ENCODE measurements at places on chromosomes 6 and 20. TPM values are rescaled to one million over a fixed set of nuclear protein-coding genes. Genes with fewer than 3 reads are reported as not detected.
A peak's percentile ranks its signal among the peaks of the same experiment; 100 is the strongest.

DNA sequence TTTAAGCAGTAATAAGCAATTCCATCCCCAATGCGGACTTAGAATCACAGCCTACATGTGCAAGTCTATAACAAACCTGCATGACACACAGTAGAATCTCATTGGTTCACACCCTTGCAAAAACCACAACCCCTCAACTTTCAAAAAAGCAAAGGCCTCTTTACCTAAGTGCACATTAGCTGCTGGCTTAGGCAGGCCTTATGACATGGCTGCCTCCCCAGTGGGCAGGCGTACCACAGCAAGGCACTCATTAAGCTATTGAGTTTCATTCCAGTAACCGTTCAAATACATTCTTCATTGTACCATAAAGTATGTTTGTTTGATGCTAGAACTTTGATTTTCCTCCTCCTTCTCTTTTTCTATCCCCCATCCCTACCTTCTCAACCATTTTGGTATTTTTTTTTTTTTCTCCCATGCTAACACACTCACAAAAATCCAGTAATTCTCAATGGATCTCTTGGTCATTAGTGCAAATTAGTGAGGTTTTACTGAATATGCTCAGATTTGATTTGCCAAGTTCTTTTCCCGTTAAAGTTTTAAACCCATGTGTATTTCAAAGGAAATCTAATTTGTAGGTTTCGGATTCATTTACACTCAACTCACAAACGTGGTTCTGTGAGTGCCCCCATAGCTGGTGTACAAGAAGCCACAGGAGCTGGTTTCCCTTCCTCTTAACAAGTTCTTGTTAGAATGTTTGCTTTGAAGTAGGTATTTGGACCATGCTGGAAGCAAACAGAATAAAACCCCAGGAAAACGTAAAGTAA lies 460.4 kb upstream of the RUNX2 start:
- H3K27ac ChIP-seq, result no peak overlapping the region
- H3K27me3 ChIP-seq, result no peaks in the 10 kb centered on the region
- H3K36me3 ChIP-seq, result no peaks in the 10 kb centered on the region
- no peaks in the 10 kb centered on the region for H3K4me1 ChIP-seq
- H3K4me3 ChIP-seq, result no peak overlapping the region
- DNase-seq, result no peak

Gene LRFN2
- 1.7 TPM for total RNA-seq

DNA sequence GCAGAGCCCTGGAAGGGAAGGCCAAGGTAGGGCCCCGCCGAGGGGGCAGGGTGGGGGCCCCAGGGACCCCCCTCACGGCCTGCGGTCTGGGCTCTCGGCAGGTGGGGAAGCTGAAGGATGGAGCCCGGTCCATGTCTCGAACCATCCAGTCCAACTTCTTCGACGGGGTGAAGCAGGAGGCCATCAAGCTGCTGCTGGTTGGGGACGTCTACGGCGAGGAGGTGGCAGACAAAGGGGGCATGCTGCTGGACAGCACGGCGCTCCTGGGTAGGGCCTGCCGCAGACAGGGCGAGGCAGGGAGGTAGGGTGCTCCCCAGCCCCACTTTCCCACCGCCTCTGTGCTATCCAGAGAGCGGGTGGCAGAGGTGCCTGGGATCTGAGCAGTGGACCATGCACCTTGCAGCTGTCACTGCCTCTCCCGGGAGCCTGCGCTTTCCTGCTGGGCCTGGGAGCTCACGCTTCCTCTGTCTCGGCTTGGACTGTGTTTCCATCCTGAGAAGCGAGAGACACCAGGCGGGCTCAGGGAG lies 83.1 kb downstream of the SYNJ2 start:
- peaks cover 30% of the 10 kb centered on the region for H3K36me3 ChIP-seq
- H3K4me3 ChIP-seq, result no peak overlapping the region
- H3K27ac ChIP-seq, result no peak overlapping the region
- DNase-seq, result no peak
- peaks cover 19% of the 10 kb centered on the region for H3K4me1 ChIP-seq

Gene ZNF184
- total RNA-seq, result 14.3 TPM

GRCh38 chr6:144215402-144215931 lies 65.2 kb downstream of the STX11 start:
- peaks cover 27% of the 10 kb centered on the region for H3K4me1 ChIP-seq
- DNase-seq, result no peak
- no peaks in the 10 kb centered on the region for H3K27me3 ChIP-seq
- H3K36me3 ChIP-seq, result no peaks in the 10 kb centered on the region
- peak overlapping the region; percentile 82 for H3K27ac ChIP-seq

DNA sequence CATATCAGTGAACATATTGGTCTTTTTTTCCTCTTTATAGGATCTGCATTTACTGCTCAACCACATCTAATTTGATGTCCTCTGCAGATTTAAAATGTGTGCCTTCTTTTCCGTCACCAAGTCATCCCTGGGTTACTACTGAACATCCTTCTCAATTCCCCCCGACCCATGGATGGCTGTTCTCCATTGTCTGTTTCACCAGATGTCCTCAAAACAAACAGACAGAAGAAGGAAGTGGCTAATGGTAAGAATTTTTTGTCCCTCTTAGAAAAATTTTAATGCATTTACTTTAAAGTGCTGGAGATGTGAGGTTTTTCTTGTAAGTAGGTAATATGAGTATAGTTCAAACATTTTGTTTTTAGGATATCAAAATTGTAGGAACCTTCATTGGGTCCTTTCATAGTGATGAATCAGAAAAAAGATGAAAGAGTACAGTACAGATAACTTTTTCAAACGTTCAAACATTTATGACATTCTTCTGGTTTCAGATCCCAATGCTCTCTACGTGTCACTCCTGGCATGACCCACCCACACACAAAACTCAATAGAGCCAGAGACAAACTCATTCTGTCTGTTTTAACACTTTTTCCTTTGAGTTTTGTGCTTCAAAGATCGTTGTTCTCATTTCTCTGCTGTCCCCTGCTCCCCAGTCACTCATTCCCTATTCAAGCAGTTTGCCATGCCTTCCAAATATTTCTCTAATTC lies 276.4 kb downstream of the PRL start:
- no peak overlapping the region for H3K4me3 ChIP-seq
- H3K27me3 ChIP-seq, result no peaks in the 10 kb centered on the region
- H3K36me3 ChIP-seq, result no peaks in the 10 kb centered on the region

Gene VWA7
- total RNA-seq, result 2.1 TPM

Gene LY6G6F
- not detected for total RNA-seq

DNA sequence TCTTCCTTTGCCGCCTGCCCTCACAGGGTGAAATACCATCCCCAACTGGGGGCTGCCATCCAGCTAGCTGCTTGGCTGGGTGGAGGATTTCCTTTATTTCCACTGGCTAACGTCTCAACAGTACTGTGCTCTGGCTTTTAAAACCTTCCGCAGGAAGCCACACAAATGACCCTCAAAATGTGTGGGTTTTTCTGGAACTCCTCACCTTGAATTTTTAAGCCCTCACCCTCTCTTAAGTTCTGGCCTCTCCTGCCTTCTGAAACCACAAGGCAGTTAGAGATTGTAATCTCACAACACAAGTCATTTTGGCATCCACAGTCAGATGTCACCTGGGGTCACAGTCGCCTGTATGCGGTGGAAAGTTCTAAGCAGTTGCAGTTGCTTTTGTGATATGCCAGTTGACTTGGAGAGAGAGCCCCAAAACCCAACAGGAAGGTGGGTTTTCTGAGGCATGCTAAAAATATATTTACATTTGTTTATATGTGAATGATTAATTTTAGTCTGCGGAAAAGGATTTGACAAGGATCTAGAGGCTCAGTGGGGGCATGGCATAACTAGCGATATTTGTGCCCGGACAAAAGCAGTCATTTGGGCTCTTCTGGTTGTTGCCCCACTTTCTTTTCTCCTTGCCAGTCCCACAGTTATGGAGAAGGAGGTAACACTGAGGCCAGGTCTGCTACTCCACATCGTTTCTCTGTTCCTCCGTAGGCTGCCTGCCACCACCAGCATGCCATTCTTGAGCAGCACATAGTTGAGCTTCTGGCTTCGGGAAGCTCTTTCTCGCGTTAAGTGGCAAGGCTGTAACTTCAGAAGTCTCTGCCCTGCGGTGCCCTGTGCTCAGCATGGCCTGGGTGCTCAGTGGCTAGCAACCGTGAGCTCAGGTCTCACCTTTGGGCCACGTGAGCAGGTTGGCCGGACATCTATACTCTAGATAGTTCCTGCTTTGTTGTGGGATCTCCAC lies 335.3 kb downstream of the CD83 start:
- no peak for DNase-seq
- H3K36me3 ChIP-seq, result no peaks in the 10 kb centered on the region
- peaks cover 45% of the 10 kb centered on the region for H3K4me1 ChIP-seq
- peak overlapping the region; percentile 53 for H3K4me3 ChIP-seq
- peak overlapping the region; percentile 6 for H3K27ac ChIP-seq
- no peaks in the 10 kb centered on the region for H3K27me3 ChIP-seq

GRCh38 chr6:139161169-139161568 lies 26.3 kb downstream of the HECA start:
- H3K27me3 ChIP-seq, result no peaks in the 10 kb centered on the region
- DNase-seq, result peak; percentile 81
- peak overlapping the region; percentile 18 for H3K4me3 ChIP-seq
- peak overlapping the region; percentile 66 for H3K27ac ChIP-seq

Gene TRIM10
- not detected for total RNA-seq

Gene FAM83B
- total RNA-seq, result not detected

DNA sequence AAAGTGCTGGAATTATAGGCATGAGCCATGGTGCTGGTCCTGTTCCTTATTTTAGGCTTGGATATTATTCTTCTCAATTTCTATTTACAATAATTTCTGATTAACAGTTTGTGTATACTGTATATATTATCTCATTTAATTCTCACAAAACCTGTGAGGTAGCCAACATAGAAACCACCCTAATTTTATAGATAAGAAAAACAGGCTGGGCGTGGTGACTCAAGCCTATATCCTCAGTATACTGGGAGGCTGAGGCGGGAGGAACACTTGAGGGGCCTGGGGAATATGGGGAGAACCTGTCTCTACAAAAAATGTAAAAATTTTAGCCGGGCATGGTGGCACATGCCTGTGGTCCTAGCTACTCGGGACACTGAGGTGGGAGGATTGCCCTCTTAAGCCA lies 3.8 kb upstream of the AFG1L start:
- H3K27ac ChIP-seq, result no peak overlapping the region
- DNase-seq, result no peak
- no peaks in the 10 kb centered on the region for H3K36me3 ChIP-seq

Gene ZNF165
- 1.4 TPM for total RNA-seq

Gene SLC22A2
- total RNA-seq, result not detected

- no peak overlapping the region for H3K27ac ChIP-seq
- H3K36me3 ChIP-seq, result no peaks in the 10 kb centered on the region
- no peaks in the 10 kb centered on the region for H3K4me1 ChIP-seq
- no peaks in the 10 kb centered on the region for H3K27me3 ChIP-seq
- H3K4me3 ChIP-seq, result no peak overlapping the region
Measured at GRCh38 chr6:968791-969190, 275.9 kb upstream of the EXOC2 start.

DNA sequence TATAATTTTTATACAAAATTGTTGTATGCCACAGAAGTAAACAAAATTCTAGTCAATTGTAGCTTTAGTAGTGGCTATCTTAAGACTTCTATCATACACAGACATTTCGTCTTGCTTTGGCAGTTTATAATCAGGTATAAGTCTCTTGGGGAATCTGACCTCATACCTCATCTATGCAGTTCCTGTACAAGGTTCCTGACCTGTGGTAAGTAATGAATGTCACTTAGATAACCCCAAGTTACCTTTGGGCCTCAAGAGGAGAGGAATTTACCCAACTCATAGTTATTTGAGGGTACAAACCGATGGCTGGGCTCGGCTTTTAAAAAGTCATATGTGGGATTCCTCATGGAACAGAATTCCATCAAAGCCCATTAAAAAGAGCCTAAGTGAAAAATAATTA lies 58.8 kb upstream of the UNC93A start:
- no peaks in the 10 kb centered on the region for H3K4me1 ChIP-seq
- no peak overlapping the region for H3K27ac ChIP-seq
- no peaks in the 10 kb centered on the region for H3K36me3 ChIP-seq
- no peak overlapping the region for H3K4me3 ChIP-seq

Gene PSMB9
- total RNA-seq, result 154 TPM

Gene DPPA5
- not detected for total RNA-seq

- no peak overlapping the region for H3K4me3 ChIP-seq
- no peak for DNase-seq
- no peaks in the 10 kb centered on the region for H3K27me3 ChIP-seq
Measured at GRCh38 chr6:81896525-81897503, 144.3 kb upstream of the TENT5A start.

DNA sequence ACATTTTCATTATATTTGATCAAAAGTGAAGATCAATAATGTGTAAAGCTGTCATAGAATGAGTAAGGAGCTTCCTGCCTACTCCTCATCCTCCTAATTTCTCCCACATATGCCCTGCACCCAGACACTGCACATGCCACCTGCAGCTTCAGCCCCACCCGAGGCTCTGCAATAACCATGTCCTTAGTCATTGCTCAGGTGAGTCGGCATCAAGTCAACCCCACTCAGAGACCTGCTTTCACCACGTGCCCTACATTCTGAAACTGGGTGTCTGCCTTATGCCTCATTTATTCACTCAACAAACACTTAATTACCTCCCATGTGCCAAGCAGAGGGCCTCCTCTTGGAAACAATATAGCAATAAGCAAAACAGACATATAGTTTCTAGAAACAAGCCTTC lies 15.4 kb upstream of the TNFAIP3 start:
- H3K4me3 ChIP-seq, result no peak overlapping the region
- H3K4me1 ChIP-seq, result no peaks in the 10 kb centered on the region
- no peak for DNase-seq
- H3K27me3 ChIP-seq, result no peaks in the 10 kb centered on the region
- no peak overlapping the region for H3K27ac ChIP-seq
- H3K36me3 ChIP-seq, result no peaks in the 10 kb centered on the region

GRCh38 chr6:160730911-160731310 lies 28.9 kb downstream of the PLG start:
- no peak overlapping the region for H3K27ac ChIP-seq
- H3K36me3 ChIP-seq, result no peaks in the 10 kb centered on the region
- H3K4me1 ChIP-seq, result no peaks in the 10 kb centered on the region
- DNase-seq, result no peak

Gene C6orf141
- total RNA-seq, result not detected

GRCh38 chr20:63273059-63273579 lies 506 bp downstream of the ARFGAP1 start:
- DNase-seq, result no peak
- peaks cover 7% of the 10 kb centered on the region for H3K27me3 ChIP-seq
- H3K4me1 ChIP-seq, result peaks cover 31% of the 10 kb centered on the region
- peak overlapping the region; percentile 80 for H3K4me3 ChIP-seq
- no peak overlapping the region for H3K27ac ChIP-seq
- H3K36me3 ChIP-seq, result peaks cover 25% of the 10 kb centered on the region

DNA sequence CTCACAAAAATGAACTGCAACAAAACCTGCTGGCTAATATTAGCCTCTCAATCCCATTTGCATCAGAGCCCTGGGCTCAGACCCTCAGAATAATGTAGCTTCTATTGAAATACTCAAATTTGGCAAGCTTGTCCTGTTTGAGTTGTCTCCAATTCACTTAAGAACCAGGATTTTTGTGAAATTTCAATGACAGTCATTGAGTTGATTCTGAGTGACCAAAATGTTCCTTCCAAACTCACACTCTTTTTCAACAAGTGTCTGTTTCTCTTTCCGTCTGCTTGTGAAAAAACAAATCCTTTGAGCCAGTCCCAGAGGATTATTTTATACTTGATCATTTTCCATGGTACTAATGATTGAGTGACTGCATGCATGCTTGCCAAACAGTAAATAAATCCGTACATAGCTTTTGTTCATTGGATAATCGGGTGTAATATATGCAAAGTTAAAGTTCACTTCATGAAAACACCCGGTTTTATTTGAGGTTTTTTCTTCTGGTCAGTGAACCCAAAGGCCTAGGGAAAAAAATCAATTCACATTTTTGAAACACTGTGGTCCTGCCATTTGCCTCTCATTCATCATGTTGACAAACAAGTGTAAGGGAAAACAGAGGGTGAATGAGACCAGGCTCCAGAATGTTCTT lies 16.4 kb upstream of the SLC22A2 start:
- no peaks in the 10 kb centered on the region for H3K4me1 ChIP-seq
- H3K27me3 ChIP-seq, result no peaks in the 10 kb centered on the region
- DNase-seq, result no peak
- no peak overlapping the region for H3K4me3 ChIP-seq
- no peaks in the 10 kb centered on the region for H3K36me3 ChIP-seq

All from T-cell (primary cell).